Naive thymus-derived CD4-positive, alpha-beta T cell (primary cell): ENCODE measurements at places on chromosomes 4 and X. TPM values are rescaled to one million over a fixed set of nuclear protein-coding genes. Genes with fewer than 3 reads are reported as not detected.

GRCh38 chrX:18368402-18368801, 13.9 kb upstream of the SCML2 start:
- H3K27ac ChIP-seq, result no peak overlapping the region
- no peaks in the 10 kb centered on the region for H3K4me1 ChIP-seq
- no peak for DNase-seq
- no peaks in the 10 kb centered on the region for H3K36me3 ChIP-seq
- H3K27me3 ChIP-seq, result no peaks in the 10 kb centered on the region

- no peaks in the 10 kb centered on the region for H3K4me1 ChIP-seq
- peak; percentile 56 for DNase-seq
- H3K4me3 ChIP-seq, result no peak overlapping the region
These were observed 100.8 kb downstream of the SPIN4 start for GRCh38 chrX:63250253-63250868.

- peak overlapping the region; percentile 59 for H3K27ac ChIP-seq
- no peak for DNase-seq
- H3K27me3 ChIP-seq, result no peaks in the 10 kb centered on the region
These were observed 210.3 kb upstream of the SPIN4 start for GRCh38 chrX:63561425-63561824.

DNA sequence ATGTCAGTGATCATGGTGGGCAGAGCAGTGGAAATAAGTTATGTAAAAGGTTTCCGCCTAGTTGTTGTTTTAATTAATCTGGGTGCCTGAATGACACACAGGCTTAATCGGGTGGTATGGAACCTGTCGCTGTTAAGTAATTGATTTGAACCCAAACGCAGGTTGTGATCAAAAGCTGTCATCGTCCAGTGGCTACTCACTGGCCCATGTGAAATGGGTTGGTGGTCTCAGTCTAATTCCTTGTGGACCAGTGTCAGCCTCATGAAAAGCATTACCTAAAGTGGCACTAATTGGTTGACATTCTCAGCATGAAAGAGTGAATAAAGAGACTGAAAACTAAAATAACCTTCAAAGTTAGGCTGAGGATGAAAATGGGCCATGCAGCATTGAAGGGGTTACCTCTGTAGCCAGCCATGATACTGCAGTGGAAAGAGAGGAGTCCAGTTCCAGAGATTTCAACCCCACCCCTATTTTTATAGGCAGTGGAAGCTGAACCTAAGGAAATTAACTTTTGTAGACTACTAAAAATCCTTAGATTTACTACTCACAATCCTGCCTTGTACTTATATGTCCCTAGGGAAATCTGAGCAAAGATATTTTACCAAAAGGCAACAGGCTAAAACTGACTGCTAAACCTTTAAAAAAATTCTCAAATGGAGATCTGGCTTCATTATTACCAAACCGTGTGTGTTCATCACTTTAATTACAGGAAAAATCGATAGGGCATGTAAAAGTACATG, 251.7 kb upstream of the TENM3 start:
- DNase-seq, result no peak
- H3K4me1 ChIP-seq, result no peaks in the 10 kb centered on the region
- H3K27me3 ChIP-seq, result no peaks in the 10 kb centered on the region
- no peaks in the 10 kb centered on the region for H3K36me3 ChIP-seq
- H3K4me3 ChIP-seq, result no peak overlapping the region

GRCh38 chrX:115047715-115048114, 30.3 kb upstream of the IL13RA2 start:
- no peak overlapping the region for H3K4me3 ChIP-seq
- H3K27me3 ChIP-seq, result no peaks in the 10 kb centered on the region
- H3K4me1 ChIP-seq, result no peaks in the 10 kb centered on the region
- DNase-seq, result no peak

DNA sequence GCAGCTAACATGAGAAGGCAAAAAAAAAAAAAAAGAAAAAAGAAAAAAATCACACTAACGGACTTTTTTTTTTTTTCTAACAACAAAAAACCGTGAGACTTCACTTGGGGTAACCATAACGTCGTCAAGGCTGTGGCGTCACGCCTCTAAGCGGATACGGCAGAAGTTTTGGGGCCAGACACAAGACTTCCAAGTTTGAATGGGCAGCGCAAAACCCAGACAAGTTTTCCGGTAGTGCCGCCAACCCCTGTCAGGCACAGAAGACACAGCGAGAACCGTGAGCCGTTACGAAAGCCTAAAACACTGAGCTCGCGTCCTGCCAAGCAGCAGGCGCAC, 556 bp upstream of the SMARCA5 start:
- H3K27ac ChIP-seq, result peak overlapping the region; percentile 98
- peak overlapping the region; percentile 91 for H3K4me3 ChIP-seq
- DNase-seq, result no peak
- peaks cover 20% of the 10 kb centered on the region for H3K4me1 ChIP-seq
- no peaks in the 10 kb centered on the region for H3K36me3 ChIP-seq

DNA sequence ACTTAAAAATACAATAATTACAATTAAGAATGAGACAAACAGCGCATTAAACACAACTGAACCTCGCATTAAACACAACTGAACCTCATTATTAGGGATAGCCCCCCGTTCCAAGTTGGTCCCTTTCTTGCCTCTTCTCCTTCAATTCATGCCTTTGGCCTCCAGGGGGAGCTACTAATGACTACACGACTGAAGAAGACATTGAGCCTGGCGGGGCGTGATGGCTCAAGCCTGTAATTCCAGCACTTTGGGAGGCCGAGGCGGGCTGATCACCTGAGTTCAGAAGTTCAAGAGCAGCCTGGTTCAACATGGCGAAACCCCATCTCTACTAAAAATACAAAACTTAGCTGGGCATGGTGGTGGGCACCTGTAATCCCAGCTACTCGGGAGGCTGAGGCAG, 56.4 kb upstream of the NWD2 start:
- H3K4me1 ChIP-seq, result no peaks in the 10 kb centered on the region
- no peak overlapping the region for H3K4me3 ChIP-seq
- no peak overlapping the region for H3K27ac ChIP-seq
- no peaks in the 10 kb centered on the region for H3K36me3 ChIP-seq
- no peaks in the 10 kb centered on the region for H3K27me3 ChIP-seq
- DNase-seq, result no peak

DNA sequence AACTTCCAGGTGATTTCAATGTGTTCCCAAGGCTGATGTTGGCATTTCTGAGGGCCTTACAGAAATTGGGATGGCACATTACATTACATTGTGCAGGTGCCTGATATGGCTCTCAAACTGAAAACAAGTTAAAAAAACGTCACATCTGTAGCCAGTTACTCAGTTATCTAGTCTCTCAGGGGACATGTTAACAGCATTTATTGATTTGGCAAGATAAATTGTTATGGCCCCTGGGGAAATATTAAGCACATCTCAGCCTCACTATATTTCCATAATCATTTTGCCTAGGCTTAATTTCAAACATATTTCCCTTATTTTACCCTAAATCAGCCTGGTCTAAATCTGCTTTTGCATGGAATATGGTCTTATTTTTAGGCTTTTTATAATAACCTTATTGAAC, 290.0 kb downstream of the IL15 start:
- no peak for DNase-seq
- no peaks in the 10 kb centered on the region for H3K36me3 ChIP-seq
- H3K27ac ChIP-seq, result no peak overlapping the region
- no peaks in the 10 kb centered on the region for H3K27me3 ChIP-seq
- H3K4me1 ChIP-seq, result no peaks in the 10 kb centered on the region

GRCh38 chr4:135050086-135050717, 848.6 kb upstream of the PABPC4L start:
- H3K27me3 ChIP-seq, result no peaks in the 10 kb centered on the region
- no peak overlapping the region for H3K27ac ChIP-seq
- no peak for DNase-seq

- no peak for DNase-seq
- no peaks in the 10 kb centered on the region for H3K27me3 ChIP-seq
- no peaks in the 10 kb centered on the region for H3K4me1 ChIP-seq
- H3K27ac ChIP-seq, result no peak overlapping the region
- no peaks in the 10 kb centered on the region for H3K36me3 ChIP-seq
- H3K4me3 ChIP-seq, result no peak overlapping the region
These were observed 195.3 kb upstream of the ANXA3 start for GRCh38 chr4:78356251-78356786.

DNA sequence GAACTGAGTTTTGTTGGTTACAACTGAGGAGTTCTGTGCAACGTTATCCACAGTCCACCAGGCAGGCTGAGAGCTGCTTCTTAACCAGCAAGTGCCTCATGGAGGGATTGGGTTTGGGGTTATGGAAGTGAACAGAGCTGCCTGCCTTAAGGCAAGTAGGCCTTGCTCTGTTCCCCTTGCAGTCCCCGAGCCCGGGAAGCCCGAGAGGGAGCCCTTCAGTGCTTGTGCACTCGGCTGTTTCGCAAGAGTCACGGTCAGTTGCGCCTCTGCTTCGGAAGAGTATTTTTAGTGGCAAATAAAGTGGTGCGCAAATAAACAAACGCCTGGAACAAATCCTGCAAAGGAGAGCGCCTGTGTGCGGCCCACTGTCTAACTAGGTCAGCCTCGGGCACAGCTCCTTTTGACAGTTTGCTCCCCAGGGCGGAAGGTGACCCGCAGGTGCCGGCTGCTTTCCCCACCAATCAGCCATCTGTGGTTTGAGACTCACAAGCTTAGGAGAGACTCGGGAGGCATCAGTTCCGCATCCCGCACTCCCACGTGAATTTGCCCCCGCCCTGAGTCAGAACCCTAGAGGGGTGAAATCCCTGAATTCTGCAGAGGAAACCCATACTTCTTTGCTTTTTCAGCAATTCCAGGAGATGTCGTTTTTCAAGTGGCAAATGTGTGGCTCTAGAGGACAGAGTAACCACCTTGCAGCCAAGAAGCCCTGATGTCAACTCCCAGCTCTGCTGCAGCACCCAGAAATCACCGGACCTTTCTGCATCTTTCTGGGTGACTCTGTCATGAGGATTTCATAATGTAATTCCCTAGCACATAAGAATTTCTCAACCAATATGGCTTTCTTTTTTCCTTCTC, 56.8 kb downstream of the LGI2 start:
- DNase-seq, result no peak
- H3K4me1 ChIP-seq, result no peaks in the 10 kb centered on the region
- H3K27me3 ChIP-seq, result no peaks in the 10 kb centered on the region
- H3K36me3 ChIP-seq, result no peaks in the 10 kb centered on the region

GRCh38 chrX:28966331-28966730, 379.1 kb downstream of the IL1RAPL1 start:
- H3K4me3 ChIP-seq, result no peak overlapping the region
- H3K27me3 ChIP-seq, result no peaks in the 10 kb centered on the region
- no peaks in the 10 kb centered on the region for H3K36me3 ChIP-seq
- no peak overlapping the region for H3K27ac ChIP-seq
- no peaks in the 10 kb centered on the region for H3K4me1 ChIP-seq

- H3K4me3 ChIP-seq, result no peak overlapping the region
- no peaks in the 10 kb centered on the region for H3K4me1 ChIP-seq
- H3K27ac ChIP-seq, result no peak overlapping the region
- no peaks in the 10 kb centered on the region for H3K36me3 ChIP-seq
- DNase-seq, result no peak
These were observed 59.5 kb upstream of the CRMP1 start for GRCh38 chr4:5952286-5952974.

DNA sequence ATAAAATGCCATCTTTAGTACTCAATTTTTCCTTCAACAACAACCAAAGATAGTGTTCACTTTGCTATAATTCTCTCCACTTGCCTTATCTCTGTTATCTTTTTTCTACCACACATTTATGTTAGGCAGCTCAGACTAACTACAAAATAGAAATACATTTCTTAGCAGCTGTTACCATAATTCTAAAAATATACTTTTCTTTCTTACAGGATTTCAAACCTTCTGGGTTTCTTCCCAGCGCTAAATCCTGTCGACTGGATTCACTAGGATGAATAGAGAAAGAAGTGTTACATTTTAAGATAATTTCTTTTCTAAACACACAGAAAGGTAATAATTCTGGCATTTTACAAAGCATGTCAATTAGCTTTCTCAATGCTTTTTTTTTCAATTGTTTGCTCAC, 105.5 kb upstream of the GK2 start:
- no peak overlapping the region for H3K27ac ChIP-seq
- DNase-seq, result no peak
- H3K4me3 ChIP-seq, result no peak overlapping the region

DNA sequence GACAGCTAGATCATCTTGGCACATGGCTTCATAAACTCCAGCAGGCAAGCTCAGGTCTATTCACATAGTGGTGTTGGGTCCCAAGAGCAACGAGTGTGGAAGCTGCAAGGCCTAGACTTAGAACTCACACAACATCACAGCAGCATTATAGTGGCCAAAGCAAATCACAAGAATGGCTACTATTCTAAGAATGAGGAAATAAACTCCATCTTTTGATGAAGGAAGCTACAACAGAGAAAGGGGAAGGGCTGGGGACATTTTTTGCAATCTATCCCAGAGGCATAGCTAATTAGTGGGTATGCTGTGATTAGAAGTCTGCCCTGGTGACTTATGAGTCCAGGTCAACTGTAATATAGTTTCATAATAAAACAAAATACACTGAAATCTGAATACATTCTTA, 42.9 kb upstream of the TAB3 start:
- H3K4me1 ChIP-seq, result no peaks in the 10 kb centered on the region
- DNase-seq, result no peak
- no peaks in the 10 kb centered on the region for H3K27me3 ChIP-seq

DNA sequence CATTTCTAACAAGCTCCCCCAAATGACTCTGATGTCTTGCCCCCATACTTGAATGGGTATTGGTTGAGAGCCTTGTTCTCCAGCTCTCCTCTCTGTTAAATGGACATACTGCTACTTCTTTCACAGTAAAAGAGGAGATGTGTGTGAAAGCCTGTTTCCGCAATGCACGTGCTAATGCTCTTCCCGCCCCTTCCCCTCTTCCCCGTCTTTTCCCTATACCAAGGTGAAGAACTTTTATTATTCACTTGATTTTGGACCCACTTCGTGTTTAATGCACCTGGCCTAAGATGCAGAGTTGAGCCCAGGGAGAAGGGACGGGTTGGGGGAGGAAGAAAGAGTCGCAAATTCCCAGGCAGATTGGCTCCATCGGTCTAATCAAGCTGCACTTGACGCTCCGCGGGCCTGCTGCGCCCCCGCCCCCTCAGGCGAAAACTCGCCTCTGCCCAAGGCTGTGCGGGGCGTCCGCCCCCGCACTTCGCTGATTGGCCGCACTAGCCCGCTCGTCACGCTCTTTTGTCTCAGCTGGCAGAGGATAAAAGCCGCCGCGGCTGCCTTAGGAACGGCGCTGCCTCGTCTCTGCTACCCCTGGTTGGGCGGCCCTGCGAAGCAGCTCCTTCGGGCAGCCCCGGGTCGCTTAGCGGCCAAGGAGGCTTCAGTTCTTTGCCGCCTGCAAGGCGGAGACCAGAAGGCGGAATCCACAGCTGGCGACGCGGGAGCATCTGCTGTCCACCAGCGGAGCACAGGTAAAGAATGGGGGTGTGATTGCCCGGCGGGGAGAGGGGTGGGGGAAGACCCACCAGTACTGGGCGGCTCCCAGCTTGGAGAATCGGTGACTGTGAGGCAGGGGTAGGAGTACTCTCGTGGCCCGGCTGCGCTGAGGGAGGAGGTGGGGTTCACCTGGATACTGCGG, at the start of gene ZCCHC12:
Gene ZCCHC12 (plus strand): TSS at position 562 of the 910 bp plus-strand sequence. CDS start 1,421 bp downstream, outside the sequence.
- no peaks in the 10 kb centered on the region for H3K27me3 ChIP-seq
- H3K36me3 ChIP-seq, result no peaks in the 10 kb centered on the region
- no peak within 1 kb of the TSS for H3K27ac ChIP-seq
- peak; percentile 50 for DNase-seq
- peaks cover 12% of the 10 kb centered on the region for H3K4me1 ChIP-seq

VCX3A gene
- total RNA-seq, result not detected

EGF gene
- total RNA-seq, result 0.86 TPM

POU4F2 gene
- not detected for total RNA-seq

FREM3 gene
- total RNA-seq, result not detected

KIF4A gene
- 26.5 and 29.8 TPM in 2 replicates for total RNA-seq

BLOC1S4 gene
- 44.5 TPM for total RNA-seq

GUCY1B1 gene
- total RNA-seq, result not detected

NOX1 gene
- not detected for total RNA-seq

ZFP42 gene
- total RNA-seq, result not detected
